ENCODE measurements at places on chromosomes 5 and 9. TPM values are rescaled to one million over a fixed set of nuclear protein-coding genes. Genes with fewer than 3 reads are reported as not detected.

MARVELD2 gene
- 0.22 TPM for total RNA-seq

ANKH gene
- total RNA-seq = 35.6 TPM

- no peak for DNase-seq
These were observed 13.5 kb downstream of the IL12B start for GRCh38 chr5:159316519-159317383.

GRM6 gene
- not detected for total RNA-seq

GRCh38 chr9:18821788-18822187 lies 211.2 kb downstream of the SAXO1 start:
- no peak for DNase-seq

DNA sequence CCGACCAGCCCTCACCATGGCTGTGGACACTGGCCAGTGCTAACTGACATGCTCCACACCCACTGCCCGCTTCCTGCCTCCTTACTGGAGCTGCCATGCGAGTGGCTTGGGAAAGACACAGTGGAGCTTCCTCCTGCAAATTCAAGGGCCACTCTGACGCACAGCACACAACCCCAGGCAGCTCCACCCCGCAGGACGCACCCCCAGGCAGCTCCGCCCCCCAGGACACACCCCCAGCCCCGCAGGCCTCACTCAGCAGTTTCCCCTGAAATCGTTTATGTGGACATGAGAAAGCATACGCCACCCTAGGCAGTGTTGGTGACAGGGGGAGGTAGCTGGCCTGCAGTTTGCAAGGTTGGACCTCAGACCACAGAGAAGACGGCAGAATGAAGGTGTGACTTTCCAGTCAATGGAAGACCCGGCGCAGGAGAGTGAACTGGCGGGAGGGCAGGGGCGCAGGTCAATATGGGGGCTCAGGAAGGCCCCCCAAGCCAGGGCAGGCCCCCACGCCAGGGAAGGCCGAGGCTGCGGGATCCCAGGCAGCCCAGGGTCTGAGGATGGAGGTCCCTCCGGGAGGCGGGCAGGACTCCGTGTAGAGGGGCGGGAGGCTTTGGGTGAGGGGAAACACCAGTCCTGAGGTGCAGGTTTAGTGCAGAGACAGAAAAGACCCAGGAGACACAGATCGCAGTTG lies 21.6 kb downstream of the LPCAT1 start:
- no peak for DNase-seq

DNA sequence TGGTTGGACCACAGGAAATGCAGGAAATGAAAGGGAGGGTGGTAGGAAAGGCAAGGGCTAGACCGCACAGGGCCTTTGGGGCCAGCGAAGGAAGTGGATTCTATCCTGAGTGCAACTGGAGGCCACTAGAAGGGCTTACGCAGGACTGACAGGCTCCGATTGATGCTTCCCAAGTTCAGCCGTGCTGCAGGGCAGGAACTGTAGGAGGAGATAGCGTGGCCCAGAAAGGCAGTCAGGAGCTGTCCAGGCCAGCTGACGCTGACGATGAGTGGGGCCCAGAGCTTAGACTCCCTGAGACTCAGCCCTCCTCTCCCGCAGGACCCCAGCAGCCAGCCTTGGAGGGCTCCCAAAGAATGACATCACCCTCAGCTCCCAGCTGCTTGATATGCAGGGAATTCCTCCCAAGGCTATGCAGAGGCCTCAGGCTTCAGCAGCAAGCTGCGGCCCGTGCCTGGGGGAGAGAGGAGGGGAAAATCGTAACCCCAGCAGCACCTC lies 48.8 kb downstream of the KCNIP1 start:
- DNase-seq = peak; percentile 47

SPINK7 gene
- not detected for total RNA-seq

DNA sequence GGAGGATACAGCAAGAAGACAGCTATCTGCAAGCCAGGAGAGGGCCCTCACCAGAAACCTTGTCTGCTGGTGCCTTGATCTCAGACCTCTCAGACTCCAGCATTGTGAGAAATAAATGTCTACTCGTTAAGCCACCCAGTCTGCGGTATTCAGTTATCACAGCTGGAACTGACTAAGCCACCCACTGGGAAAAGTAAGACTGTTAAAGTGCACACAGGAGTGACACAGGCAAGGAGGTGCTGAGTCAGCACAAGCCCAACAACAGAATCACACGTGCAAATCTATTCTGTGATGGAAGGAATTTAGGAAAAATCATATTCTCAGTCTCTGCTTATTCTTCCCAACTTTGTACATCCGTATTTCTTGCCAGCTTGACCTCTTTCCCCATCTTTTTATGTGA lies 200.0 kb downstream of the NR2F1-AS1 start:
- no peak for DNase-seq

GAPT gene
- total RNA-seq = not detected

TARS1 gene
- total RNA-seq = 69.9 TPM
